ENCODE measurements at places on chromosomes 2 and 18. TPM values are rescaled to one million over a fixed set of nuclear protein-coding genes. Genes with fewer than 3 reads are reported as not detected.
A peak's percentile ranks its signal among the peaks of the same experiment; 100 is the strongest.

GRCh38 chr18:46474487-46475389, 182.3 kb downstream of the LOXHD1 start:
- no peak for DNase-seq

DNA sequence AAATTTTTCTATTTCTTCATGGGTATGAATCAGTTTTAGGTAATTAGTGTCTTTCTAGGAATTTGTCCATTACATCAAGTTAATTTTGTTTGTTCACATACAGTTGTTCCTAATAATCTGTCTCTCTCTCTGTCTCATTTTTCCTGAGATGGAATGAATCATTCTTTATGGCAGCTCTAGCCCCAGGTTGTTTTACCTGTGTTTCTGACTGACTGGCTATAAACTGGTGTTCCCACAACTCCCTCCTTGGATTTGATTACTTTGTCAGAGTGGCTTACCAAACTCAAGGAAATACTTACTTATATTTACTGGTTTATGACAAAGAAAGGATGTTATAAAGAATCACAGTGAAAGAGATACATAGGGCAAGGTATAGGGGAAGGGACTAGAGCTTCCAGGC, 15.1 kb downstream of the ADNP2 start:
- no peak for DNase-seq

- DNase-seq, result no peak
Observed at GRCh38 chr2:186595219-186595618, 5.4 kb downstream of the ITGAV start.

- no peak for DNase-seq
Observed at GRCh38 chr18:12658426-12659138, 675 bp upstream of the SPIRE1 start.

KRCC1 gene
- 7.3 TPM for total RNA-seq

DNA sequence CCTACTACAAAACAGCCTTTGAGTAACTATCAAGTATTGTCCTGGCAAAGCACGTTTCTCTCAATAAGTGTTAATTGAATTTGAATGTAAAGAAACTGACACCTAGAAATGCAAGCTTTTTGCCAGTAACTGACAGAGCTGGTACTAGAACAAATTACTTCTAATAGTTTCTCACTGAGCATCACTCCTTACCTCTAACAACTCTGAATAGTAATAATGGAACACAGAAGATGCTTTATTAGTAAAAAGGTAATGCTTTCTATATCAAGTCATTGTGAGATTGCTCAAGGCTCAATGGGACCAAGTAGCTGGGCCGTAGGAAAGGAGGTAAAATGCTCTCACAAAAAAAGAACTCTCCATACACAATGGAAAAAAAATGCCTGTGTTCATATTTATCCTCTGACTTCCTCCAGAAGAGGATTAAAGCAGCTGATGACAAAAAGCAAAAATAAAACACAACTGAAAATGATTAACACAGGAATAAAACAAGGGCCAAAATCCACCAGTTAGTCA, 11.8 kb downstream of the RASGRP3 start:
- no peak for DNase-seq

ADAM23 gene
- total RNA-seq, result not detected

DNA sequence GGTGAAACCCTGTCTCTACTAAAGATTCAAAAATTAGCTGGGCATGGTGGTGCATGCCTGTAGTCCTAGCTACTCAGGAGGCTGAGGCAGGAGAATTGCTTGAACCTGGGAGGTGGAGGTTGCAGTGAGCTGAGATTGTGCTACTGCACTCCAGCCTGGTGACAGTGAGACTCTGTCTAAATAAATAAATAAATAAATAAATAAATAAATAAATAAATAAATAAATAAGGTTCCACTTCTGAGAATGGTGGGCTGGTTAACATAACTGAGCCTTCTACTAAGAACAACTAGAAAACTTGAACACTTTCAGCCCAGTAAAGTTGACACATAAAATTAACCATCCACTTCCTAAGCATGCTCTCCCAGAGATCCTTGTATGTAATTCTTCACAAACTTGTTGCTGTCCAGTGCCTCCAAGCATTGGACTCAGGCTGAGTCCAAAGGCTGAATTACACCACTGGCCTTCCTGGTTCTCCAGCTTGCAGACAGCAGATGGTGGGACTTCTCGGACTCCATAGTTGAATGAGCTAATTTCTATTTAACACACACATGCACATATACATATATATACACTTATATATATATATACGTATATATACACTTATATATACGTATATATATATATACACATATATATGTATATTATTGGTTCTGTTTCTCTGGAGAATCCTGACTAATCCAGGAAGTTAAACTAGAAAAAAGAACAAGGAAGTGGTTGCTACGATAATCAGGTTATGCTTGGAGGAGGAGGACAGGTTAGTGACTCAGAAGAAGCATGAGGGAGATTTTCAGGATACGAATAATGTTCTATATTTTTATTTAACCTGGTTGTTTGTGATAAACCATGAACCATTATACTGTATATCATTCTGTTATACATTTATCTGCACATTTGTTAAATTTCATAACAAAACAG, 348.8 kb downstream of the METTL4 start:
- DNase-seq, result peak; percentile 91

GRCh38 chr2:217517402-217517801, 485.4 kb downstream of the TNS1 start:
- DNase-seq, result no peak

DNA sequence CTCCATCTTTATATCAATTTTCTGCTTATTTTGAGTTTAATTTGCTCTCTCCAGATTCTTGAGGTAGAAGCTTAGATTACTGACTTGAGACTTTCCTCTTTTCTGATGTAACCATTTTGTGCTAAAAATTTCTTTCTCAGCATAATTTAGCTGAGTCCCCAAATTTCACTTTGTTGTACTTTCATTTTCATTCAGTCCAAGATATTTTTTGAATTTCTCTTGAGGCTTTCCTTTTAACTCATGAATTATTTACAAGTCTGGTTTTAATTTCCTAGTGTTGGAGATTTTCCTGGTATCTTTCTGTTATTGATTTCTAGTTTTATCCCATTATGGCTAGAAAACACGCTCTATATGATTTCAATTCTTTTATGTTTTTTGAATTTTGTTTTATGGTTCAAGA, 144.7 kb upstream of the PGAP1 start:
- DNase-seq, result no peak

DNA sequence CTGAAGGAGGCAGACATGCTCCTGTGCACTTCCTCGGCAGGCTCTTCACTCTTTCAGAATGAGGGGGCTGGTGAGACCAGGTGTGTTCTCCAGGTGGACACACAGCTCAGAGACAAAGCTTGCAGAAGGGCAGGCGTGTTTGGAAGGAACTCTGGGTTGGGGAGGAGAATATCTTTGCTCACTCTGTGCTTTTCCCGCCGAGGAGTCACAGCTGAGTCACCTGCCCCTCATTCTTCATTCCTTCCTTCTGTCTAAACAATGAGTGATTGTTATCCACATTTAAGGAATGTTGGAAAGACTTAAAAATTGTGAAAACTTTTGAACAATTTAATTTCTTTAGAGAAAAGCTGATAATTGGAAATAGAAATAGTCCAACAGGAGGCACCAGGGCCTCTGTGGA, 126.3 kb upstream of the TPO start:
- no peak for DNase-seq

DNA sequence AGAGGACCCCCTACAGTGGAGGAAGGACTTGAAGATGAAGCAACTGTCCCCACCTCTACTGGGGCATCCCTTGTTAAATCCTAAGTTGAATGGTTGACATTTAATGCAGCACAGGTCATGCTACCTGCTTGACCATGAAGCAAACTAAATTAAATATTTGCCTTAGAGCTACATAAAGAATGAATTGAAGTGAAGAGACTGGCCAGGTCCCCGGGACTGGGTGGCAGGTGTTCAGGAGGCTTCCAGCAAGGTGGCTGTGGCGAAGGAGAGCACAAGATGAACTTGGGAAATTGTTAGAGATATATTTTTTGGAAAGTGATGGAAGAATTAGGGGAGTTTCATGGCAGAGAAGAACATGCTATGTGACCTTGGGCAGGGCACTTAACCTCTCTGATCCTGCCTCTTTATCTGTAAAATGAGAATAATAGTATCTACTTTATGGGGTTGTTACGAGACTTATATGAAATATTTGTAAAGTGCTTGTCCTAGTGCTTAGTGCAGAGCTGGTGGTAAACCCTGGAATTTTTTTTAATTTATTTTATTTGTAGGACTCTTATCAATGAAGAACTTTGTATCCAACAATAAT, 37.3 kb downstream of the EFR3B start:
- DNase-seq, result no peak

NEB gene
- 1.2 TPM for total RNA-seq

- DNase-seq, result no peak
Observed at GRCh38 chr2:18057657-18058056, 179.2 kb downstream of the KCNS3 start.

- DNase-seq, result no peak
Observed at GRCh38 chr2:133417415-133417814, 150.8 kb downstream of the NCKAP5 start.

TUBB8B gene
- total RNA-seq, result not detected

DNA sequence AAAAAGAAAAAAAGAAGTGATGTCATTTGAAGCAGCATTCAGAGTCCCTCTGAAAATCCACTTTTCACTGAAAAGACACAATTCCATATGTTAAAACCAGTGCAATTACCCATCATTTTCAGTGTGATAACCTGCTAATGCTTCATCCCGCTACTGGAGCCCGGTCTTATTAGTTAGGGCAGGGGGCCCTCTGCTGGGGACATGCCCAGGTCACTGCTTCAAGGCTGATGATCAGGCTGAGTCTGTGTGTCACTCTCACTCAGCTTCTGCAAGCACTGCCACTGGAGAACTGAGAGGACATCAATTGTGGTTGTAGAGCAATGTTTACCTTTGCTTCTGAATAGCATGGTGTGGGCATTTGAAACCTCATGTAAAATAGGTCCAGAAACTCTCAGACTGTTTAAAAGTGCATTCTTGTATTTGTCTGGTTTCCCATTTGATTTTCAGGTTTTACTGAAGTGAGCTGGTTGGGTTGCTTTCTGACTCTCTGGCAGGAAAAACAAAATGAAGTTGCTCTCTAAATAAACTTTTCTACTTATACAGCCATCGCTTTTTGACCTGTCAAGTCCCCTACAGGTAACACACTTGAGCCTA, 49.2 kb upstream of the NXPH2 start:
- DNase-seq, result peak; percentile 69

DNA sequence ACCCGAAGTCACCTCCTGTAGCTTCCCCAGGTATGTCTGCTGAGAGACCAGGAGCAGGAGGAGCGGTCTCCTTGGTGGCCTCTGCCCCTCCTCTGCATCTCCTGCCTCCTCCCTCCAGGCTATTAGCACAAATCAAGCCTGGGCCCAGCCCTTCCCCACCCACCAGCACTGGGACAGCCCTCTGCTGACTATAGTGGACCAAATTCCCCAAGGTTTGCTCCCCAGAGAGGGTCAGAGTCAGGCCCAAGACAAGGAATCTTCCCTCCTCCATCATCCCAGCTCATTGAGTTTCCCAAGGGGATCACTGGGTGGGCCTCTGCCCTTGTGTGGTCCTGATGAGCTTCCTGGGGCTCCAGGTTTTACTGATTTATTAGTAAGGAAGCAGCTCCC, 62.1 kb downstream of the EMILIN2 start:
- no peak for DNase-seq

DNA sequence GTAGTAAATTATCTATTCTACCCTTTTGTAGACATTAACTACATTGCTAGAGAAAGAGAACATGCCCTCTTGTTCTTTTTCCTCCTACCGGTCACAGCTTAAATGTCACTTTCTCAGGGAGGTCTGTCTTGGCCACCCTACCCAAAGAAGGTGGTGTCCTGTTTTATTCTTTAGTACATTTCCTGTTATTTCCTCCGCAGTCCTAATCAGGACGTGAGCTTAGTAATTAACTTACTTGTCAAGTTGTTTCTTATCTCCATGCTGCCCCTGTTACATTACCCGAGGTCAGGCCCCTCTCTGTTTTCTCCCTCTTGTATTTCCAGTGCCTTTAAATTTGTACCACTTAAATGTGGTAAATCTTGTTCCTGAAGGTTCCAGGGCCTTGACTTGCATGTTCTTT, 73.7 kb upstream of the RMDN2 start:
- no peak for DNase-seq

TCF23 gene
- not detected for total RNA-seq

VAMP5 gene
- 10.4 TPM for total RNA-seq

- DNase-seq, result peak; percentile 62
Observed at GRCh38 chr2:137888845-137889244, 75.4 kb upstream of the HNMT start.

EHD3 gene
- total RNA-seq, result not detected

DNA sequence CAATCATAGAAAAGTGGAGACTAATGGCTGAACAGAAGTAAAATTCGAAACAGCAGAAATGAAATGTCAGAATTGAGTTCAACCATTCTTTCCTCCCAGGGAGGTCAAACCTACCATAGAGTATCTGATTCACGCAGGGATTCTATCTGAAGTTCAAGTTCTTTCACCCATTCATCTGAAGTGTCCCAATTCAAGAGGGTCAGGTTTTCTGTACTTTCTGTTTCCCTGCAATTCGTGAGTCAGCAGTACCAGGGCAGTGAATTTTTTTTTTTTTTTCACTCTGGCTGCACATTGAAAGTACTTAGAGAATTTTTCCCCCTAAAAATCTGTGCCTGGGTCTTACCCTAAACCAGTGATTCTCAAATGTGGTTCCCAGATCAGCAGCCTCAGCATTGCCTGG, 40.9 kb upstream of the CCDC88A start:
- DNase-seq, result no peak

TBR1 gene
- not detected for total RNA-seq

DNA sequence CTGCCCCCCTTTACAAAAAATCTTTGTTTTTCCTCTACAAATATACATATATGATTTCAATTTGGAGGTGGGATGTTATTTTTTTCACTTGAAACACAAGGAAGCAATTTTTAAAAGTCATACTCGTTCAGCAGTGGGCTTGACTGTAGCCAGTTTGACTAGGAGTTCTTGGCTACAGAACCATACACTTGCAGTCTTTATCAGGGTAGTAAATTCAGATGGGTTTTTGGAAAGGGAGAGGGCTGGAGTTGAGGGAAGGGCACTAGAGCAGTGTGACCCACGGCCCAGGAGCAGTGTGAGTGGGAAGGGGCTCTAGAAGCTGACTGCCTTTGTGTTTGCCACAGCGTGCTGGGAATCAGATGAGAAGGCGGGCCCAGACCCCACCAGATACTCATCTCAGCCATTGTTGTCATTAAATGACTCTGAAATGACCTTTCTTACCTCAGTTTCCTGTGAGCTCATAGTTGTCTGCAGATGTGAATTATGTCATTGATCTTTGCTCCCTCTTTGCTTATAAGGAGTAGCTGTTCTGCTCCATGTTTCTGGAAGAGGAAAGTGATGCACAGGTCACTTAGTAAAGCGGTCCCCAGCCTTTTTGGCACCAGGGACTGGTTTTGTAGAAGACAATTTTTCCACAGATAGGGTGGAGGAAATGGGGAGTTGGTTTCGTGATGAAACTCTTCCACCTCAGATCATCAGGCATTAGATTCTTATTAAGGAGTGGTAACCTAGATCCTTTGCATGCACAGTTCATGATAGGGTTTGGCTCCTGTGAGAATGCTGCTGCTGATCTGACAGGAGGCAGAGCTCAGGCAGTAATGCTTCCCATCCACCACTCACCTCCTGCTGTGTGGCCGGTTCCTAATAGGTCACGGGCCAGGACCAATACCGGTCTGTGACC, 116.8 kb downstream of the SPTBN1 start:
- no peak for DNase-seq
